ENCODE measurements at places on chromosomes 13 and 19. TPM values are rescaled to one million over a fixed set of nuclear protein-coding genes. Genes with fewer than 3 reads are reported as not detected.

GRCh38 chr13:109510013-109510412 lies 276.4 kb downstream of the IRS2 start:
- H3K27me3 ChIP-seq, result no peaks in the 10 kb centered on the region
- H3K27ac ChIP-seq, result peak overlapping the region; percentile 82
- H3K4me1 ChIP-seq, result peaks cover 10% of the 10 kb centered on the region
- no peak for DNase-seq
- no peaks in the 10 kb centered on the region for H3K36me3 ChIP-seq

Gene GRK1
- 0.17 TPM for total RNA-seq

GRCh38 chr19:30406220-30407067 lies 34.3 kb downstream of the ZNF536 start:
- H3K36me3 ChIP-seq, result no peaks in the 10 kb centered on the region
- peaks cover 9% of the 10 kb centered on the region for H3K4me1 ChIP-seq
- no peak overlapping the region for H3K4me3 ChIP-seq
- H3K27me3 ChIP-seq, result peaks cover 8% of the 10 kb centered on the region

GRCh38 chr19:31503211-31503610 lies 154.0 kb upstream of the TSHZ3 start:
- H3K36me3 ChIP-seq, result no peaks in the 10 kb centered on the region
- H3K27me3 ChIP-seq, result no peaks in the 10 kb centered on the region
- no peaks in the 10 kb centered on the region for H3K4me1 ChIP-seq
- no peak overlapping the region for H3K27ac ChIP-seq

DNA sequence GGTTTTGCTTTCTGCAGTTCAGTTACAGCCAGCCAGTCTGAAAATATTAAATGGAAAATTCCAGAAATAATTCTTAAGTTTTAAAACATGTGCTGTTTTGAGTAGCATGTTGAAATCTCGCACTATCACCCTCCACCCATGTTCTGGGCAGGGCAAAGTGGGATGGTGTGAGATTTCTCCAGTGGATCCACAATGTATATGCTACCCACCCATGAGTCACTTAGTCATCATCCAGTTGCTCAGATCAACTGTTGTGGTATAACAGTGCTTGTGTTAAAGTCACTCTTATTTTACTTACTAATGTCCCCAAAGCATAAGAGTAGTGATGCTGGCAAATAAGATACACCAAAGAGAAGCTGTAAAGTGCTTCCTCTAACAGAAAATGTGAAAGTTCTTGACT lies 56.4 kb downstream of the CYSLTR2 start:
- no peaks in the 10 kb centered on the region for H3K27me3 ChIP-seq
- no peak overlapping the region for H3K4me3 ChIP-seq
- H3K27ac ChIP-seq, result no peak overlapping the region
- H3K36me3 ChIP-seq, result no peaks in the 10 kb centered on the region
- no peak for DNase-seq
